Esophagus squamous epithelium (tissue), 5 donors: ENCODE measurements at places on chromosomes 12 and 14.

- DNase-seq = no peak
Measured at GRCh38 chr14:90750701-90751100, 65.5 kb downstream of the TTC7B start.

DNA sequence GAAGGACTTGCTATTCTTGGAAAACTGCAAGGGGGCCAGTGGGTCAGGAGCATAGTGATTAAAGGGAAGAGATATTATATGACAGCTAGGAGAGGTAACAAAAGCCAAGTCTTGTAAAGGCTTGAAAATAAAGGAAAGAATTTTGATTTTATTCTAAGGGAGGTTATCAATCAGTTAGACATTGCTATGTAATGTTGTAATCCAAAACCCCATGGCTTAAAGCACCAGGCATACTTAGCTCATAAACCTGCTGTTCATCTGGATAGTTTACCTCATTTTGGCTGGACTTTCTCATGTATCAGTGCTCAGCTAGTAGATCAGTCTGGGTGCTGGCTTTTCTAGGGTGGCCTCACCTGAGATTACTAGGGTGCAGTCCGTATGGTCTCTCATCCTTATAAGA lies 680.9 kb upstream of the LMO3 start:
- no peak for DNase-seq

DNA sequence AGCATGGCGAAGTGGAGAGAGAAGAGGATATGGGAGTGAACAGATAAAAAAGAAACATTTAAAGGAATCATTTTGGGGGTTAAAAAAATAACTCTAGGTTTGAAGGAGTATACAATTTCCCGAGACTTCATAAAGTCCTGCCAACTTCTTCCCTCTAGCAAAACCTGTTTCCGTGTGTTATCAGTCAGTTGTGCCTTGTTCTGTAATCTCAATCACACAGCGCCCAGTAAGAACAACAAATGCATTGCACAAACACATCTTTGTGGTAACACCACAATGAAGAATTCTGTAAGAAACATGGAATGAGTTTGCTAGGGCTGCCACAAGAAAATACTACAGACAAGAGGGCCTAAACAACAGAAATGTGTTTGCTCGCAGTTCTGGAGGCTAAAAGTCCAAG lies 144.7 kb upstream of the FUT8 start:
- DNase-seq = no peak

GRCh38 chr12:65490250-65490649 lies 211.8 kb downstream of the MSRB3 start:
- no peak for DNase-seq
